ENCODE measurements at places on chromosomes 12 and 14.

DNA sequence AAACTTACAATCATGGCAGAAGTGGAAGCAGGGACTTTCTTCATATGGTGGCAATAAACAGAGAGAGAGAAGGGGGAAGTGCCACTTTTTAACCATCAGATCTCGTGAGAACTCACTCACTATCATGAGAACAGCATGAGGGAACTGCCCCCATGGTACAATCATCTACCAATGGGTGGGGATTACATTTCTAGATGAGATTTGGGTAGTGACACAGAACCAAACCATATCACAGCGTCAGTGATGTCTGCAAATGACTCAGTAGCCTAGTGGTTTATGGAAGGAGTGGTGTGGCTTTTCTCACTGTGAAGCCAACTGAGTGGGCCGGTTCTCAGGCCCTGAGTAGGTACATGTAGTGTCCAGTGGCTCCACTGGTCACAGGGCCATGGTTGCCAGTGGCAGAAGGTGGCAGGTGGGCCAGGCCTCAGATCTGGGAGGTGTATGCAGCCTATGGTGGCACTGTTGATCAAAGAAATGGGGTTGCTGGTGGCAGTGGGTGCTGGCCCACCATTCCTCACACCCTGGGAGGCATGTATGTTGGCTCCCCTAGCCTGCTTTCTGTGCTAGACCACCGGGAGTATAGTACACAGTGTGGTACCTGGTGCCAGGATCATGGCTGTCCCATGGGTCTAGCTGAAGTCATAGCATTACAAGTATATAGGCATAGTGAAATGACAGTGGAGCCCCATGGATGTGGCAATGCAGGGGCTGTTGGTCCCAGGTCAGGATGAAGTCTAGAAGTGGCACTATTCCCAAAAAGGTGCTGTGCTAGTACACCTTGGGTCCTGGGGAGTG, 191.9 kb downstream of the NUBPL start:
- DNase-seq = no peak

- peak; percentile 98 for DNase-seq
Observed at GRCh38 chr12:6200256-6201212, at the start of gene CD9. TSS of gene CD9 (plus strand) at chr12:6200400. CDS start at chr12:6200500, 100 bp downstream.

DNA sequence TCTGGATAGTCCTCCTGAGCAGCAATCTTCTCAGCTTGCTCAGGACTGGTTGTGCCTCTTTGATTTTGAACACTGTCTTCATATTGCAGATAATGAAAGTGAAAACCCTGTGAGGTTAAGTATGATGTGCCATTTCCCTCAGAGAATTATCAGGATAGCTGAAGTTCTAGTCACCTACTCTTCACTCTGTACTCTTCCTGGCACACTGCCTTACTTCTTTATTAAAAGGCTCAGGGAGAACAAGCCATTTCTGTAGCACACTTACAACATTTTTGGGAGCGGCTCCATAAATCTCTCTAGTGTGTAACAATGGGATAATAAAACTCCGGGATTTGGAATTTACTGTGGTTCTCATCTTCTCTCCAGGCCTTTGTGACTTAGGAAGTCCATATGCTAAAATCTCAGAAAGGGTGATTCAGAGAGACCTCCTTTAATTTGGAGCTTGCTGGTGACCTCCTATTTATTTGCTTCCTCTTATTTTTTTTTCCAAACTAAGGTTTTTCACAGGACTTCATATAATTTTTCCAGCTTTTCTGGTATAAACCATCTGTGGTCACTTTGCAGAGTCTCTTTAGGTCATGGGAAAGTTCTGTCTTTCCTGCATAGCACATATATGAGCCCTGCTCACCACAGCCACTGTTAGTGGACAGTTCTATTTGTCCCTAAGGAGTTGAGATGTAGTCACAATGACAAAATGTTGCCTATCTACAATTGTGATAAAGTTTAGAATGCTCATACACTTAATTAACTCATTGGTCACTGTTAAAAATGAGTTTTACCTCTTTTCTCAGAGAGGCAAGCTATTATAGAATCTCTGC, 53.5 kb upstream of the LDHB start:
- DNase-seq = no peak

DNA sequence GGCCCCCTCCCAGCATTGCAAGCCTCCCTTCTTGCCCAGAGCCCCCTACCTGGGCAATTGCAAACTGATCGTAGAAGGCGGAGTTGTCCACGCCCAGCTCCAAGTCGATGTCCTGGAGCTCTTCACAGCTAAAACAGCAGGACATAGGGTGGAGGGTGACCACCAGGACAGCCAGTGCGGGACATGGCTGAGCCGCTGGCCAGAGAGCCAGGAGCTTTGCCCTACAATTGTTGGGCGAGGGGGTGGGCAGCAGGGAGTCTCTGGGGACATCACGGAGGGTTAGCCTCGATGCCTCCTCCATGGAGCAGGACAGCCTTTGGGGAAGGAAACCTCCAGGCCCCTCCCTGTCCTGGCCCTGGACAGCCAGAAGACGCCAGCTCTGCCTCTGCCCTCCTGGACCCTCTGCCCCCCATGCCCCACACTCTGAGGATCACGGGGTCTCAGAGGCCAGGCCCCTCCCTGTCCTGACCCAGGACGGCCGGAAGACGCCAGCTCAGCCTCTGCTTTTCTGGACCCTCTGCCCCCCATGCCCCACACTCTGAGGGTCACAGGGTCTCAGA, 9.4 kb downstream of the TMEM179 start:
- DNase-seq = no peak

GRCh38 chr12:113189361-113189760, 3.8 kb downstream of the RITA1 start:
- no peak for DNase-seq

DNA sequence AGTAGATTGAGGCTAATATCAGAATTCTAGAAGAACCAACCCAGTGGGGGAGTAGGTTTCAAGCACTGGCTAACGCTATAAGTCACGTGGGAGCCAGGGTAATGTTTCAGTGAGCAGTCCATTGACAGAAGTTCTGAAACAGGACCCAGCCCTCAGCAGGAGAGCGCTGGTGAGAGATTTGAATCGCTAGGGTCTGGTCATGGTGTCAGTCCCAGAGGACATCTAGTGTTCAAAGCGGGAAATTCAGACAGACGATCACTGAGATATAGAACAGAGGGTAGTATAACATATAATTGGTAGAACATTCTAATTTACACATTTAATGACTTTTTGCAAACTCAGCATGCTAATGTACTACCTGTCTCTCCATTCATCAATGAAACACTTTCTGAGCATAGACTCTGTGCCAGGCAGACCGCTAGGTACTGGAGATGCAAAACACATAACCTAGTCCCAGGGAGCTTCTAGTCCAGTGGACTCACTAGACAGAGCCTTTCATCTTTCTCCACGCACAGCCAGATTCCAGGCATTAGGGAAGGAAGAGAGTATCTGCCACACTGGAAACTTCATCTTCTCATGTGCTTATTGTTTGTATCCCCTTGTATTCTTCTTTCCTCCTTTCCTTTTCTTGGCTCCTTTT, 35.4 kb upstream of the RNASE3 start:
- peak; percentile 85 for DNase-seq

GRCh38 chr12:11651785-11652184, 2.3 kb downstream of the ETV6 start:
- DNase-seq = no peak

- DNase-seq = no peak
Observed at GRCh38 chr12:89528434-89528833, 2.6 kb upstream of the POC1B start.

- DNase-seq = no peak
Observed at GRCh38 chr12:61137677-61138414, 1122.4 kb upstream of the USP15 start.

DNA sequence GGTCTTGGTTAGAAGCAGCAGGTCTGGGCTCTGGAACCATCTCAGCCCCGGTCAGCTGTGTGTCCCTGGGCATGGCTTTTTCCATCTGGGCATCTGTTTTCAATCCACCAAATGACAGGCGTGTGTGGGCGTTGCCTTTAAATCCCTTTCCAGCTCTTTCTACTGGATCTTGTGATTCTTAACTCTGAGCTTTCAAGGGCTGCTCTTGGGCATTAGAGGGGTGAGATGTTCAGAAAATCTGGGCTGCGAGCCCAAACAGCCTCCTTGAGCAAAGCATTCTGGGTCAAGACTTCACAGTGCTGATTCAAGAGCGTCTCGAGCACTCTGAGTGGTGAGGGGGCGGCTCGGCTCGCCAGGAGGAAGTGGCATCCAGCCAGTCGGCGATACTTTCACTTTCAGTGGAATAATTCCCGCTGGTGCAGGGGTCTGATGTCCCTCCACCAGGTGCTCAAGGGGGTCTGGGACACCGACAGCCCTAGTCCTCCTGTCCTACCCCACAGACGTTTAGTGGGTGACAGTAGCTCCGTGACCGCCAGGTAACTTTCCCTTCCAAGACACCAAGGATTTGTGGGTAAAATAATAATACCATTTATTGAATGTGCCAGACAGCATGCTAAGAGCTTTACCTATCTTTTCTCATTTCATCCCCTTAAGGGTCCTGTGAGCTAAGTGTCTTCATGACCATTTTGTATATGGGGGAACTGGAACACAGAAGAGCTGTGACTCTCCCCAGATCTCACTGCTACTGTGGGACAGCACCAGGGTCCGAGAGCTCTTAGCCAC, 114.0 kb downstream of the PLXNC1 start:
- DNase-seq = peak; percentile 74

DNA sequence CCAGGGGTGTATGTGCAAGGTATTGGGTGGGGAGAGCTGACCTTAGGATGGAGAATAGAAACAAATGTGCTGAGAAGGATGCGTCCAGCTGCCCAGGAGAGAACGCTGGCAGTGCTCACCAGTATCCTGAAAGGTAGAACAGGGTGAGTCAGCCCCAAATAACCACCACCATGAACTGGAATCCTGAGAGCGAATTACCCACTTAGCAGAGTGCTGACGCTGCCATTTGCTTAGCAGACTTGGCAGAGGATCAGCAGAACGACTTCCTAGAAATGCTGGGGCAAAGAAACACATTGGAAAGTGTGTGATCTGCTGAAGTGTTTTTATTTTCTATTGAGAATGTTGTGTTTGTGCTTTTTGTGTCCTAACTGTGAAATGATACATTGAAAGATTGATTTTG, 213.6 kb downstream of the ADGRD1 start:
- DNase-seq = peak; percentile 52

DNA sequence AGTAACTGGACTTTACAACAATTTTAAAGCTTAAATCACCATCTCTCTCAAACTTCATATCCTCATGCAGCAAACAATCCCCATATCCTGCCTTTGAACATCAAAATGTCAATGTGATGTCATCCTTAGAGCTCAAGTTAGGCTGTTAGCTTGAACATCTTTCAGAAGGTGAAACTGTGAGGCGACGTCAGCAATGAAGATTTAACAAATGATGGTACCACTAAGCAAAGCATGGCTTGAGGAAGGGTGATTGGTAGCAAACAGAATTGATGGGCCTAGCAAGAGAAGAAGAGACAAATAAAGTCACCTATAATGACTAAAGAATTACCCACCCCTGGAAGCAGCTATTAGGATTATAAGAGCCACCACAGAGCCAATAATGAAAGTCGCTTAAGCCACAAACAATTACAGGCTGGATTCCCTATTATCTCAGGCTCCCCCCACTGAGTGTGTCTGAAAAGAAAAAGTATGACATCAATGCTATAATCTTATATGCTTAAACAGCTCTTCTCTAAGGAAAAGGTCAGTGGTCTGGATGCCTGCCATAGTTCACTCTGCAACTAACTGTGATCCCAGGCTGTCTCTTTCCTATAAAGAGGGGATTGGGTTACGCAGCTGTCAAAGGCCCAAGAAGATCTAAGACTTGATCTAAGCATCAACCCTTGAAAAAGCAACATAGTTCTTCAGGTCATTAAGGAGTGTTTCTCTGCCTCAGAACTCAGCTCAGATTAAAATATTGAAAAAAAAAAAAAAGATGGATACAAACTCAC, 18.1 kb downstream of the EGLN3 start:
- no peak for DNase-seq

- no peak for DNase-seq
Observed at GRCh38 chr12:3419558-3419957, 71.4 kb upstream of the PRMT8 start.

- no peak for DNase-seq
Observed at GRCh38 chr14:104434214-104435076, 145.1 kb upstream of the C14orf180 start.

GRCh38 chr12:6123258-6123657, 1.2 kb downstream of the VWF start:
- no peak for DNase-seq

DNA sequence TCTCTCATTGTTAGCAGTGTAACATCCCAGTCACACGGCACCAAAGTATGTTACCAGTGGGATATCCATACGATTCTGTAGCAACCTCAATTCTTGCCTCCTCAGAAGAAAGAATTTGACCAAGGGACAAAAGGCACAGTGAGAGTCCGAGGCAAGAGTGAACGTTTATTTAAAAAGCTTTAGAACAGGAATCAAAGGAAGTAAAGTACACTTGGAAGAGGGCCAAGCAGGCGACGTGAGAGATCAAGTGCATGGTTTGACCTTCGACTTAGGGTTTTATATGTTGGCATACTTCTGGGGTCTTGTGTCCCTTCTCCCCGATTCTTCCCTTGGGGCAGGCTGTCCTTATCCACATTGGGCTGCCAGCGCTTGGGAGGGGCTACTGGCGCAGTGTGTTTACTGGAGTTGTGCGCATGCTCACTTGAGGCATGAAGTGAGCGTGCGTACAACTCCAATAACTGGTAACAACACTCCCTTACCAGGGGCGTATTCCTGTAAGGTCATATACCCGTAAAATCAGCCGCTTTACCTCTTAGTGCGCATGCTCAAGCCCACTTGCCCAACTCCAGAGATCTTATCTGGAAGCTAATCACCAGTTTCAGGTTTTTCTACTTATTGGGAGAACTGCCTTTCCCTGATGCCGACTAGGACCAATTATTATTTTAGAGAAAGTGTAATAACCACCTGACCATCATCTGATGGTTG, 71.7 kb downstream of the FAR2 start:
- DNase-seq = no peak

GRCh38 chr12:52123487-52124186, 44.1 kb downstream of the SMIM41 start:
- no peak for DNase-seq

DNA sequence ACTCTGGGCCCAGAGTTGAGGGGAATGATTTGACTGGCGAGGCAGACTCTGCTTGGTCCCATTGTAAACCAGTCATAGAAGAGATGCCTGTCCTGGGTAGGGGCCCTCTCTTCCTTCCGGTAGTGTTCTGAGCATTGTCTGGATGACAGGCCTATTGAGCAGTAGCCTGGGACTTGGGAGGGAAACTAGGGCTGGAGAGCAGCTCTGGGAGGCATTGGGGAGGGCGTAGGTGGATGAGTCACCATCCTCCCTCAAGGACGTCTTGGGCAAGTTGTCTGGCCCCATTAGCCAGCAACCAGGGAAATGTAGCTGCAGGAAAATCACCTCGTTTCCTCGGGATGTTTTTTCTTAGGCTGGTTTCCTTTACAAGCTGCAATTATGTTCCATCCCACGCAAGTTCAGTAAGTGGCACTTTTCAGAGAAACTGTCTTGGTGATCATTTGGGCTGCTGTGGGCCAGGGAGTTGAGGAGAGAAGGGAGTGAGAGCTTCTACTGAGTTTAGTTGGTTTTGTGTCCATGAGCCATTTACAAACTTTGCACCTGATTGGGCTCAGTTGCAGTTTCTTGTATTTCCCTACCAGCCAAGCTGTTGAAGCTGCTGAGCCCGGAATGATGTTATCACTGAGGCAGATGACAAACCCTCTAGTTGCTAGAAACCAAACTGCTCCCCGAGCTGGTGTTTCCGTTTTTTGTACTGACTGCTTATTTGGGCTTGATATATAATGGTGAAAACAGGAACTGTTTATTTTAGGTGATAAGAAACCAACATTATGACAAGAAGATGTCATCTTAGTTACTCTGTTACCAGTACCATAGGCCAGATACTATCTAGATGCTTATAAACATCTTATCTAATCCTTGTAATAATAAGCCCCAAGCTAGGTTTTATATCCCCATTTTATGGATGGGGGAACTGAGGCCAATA, 147.6 kb downstream of the CHST11 start:
- DNase-seq = peak; percentile 84
